Central memory CD8-positive, alpha-beta T cell (primary cell): ENCODE measurements at places on chromosomes 12 and 14.

- DNase-seq, result no peak
Measured at GRCh38 chr14:100543471-100544455, 43.5 kb downstream of the BEGAIN start.

- no peak for DNase-seq
Measured at GRCh38 chr14:75523771-75524171, 1.5 kb downstream of the BATF start.

DNA sequence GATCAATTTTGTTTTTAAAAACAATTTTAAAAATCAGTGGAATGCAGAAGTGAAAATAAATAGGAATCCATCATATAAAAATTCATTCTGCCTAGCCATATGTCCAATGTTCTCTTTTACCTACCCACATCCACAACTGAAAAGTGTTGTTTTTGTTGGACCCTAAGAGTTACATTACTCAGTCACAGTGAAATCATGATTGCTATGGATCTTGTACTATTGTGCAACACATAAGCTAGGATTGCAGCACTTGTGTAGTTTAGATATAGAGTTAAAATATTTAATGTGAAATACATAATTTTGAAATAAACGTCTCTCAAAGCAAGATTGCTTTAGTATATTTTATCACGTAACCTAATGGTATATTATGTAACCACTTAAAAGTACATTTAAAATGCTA is 213.3 kb upstream of the CLEC14A start:
- no peak for DNase-seq

DNA sequence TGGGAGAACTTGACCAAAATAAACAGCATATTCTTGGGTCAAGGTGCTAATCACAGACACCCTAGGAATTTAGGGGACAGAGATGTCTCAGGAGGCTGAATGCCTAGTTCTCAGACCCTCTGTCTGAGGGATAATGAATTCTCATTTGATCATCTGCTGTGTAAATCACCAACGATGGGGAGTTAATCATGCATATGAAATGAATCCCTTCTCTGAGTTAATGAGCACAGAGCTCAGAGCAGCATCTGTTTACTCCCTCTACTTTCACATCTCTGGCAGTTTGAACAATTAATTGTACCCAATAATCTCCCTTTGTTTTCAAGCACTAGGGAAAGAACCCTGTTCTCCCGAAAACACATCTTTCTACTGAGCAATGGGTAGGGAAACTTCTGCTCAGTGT is 129.4 kb upstream of the SRRM4 start:
- DNase-seq, result no peak

GRCh38 chr12:22032732-22033131 is 13.3 kb upstream of the CMAS start:
- DNase-seq, result no peak

GRCh38 chr14:95379634-95380033 is 59.9 kb upstream of the CLMN start:
- no peak for DNase-seq

DNA sequence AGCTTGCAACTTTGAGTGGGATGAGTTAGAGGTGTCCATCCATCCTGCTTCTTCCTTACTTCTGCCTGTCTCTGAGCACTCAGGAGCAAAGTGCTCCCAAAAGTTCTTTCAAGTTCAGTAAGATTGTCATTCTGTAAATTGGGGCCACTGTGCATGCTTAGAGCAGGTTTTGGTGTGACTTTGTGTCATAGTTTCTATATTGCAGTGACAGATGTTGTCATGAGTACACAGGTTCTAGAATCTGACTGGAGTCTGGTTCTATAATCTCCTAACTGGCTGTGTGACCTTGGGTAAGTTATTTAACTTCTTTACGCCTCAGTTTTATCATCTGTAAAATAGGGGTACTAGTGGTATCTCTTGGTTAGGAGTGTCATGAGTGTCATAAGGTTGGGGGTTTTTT is 202.7 kb upstream of the BCL2L14 start:
- no peak for DNase-seq

GRCh38 chr12:83102499-83102898 is 415.8 kb downstream of the TMTC2 start:
- no peak for DNase-seq

- no peak for DNase-seq
Measured at GRCh38 chr14:28774764-28775735, 8.5 kb downstream of the FOXG1 start.

- DNase-seq, result no peak
Measured at GRCh38 chr12:72889791-72890190, 617.6 kb downstream of the TRHDE start.

- DNase-seq, result no peak
Measured at GRCh38 chr14:66037361-66037760, 448.8 kb upstream of the CCDC196 start.

DNA sequence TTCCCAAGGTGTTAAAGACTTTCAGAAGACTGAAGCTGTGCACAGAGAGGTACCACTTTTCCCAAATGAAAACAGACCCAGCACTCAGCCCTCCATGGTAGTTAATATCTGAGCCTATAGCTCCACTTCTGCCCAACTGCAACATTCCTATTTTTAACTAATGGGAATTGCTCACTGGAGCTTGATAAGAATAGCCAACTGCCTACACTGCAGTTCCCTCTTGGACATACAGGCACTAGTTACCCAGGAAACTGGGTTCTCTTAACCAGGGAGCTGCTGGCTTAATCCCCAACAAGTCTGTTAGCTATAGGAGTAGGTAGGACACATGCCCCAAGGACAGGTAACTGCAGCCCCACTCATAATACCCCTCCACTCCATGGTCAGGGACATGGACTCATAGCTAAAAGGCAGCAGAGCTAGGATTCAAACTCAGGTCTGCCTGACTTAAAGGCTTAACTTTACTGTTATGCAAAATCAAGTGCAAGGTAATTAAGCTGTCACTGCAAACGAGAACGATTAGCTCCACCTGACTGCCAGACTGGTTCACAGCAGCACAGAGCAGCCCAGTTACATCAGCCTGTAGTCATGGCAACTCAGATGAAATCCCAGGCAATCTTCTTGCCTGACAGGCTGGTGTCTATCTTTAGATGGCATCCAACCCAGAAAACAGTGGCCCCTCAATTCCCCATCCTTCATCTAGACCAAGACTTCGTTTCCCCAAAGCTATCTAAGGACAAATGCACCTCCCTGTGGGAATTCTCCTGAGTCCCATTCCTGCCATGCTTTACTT is 77.1 kb upstream of the ACTN1 start:
- no peak for DNase-seq

DNA sequence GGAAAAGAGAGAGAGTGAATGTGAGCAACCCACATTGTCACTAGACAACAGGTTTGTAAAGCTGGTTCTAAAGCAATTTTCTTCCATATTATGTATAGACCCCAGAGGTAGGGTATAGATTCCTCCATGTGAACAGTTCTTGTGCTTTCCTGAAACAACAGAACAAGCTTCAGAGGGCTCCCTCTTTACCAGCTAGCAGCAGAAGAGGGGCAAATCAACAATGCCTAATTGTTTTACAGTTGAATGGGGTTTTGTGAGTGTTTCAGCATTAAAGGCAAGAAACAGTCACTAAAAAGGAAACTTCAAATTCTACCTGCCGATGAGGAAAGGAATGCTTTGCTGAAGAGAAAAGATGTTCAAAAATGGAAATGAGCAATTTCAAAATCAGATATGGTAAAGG is 341.2 kb upstream of the KITLG start:
- no peak for DNase-seq

- no peak for DNase-seq
Measured at GRCh38 chr12:9721394-9722092, 11.4 kb downstream of the CLECL1 start.

DNA sequence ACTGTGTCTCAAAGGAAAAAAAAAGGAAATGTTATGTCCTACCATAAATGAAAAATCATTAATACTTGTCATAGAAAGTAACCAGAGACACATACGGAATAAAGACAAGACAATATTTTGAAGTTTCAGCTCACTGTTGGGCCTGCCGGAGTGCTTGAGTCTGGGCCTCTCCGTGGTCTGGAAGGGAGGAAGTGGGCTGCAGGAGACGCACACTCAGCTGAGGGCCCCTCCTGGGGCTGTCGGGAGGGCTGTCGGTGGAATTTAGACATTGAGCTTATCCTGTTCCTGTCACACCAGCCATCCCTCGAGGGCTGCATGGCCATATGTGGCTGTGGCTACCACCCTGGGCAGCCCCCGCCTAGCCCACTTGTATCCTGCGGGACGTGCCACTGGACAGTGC is 80.6 kb downstream of the DDX51 start:
- no peak for DNase-seq

DNA sequence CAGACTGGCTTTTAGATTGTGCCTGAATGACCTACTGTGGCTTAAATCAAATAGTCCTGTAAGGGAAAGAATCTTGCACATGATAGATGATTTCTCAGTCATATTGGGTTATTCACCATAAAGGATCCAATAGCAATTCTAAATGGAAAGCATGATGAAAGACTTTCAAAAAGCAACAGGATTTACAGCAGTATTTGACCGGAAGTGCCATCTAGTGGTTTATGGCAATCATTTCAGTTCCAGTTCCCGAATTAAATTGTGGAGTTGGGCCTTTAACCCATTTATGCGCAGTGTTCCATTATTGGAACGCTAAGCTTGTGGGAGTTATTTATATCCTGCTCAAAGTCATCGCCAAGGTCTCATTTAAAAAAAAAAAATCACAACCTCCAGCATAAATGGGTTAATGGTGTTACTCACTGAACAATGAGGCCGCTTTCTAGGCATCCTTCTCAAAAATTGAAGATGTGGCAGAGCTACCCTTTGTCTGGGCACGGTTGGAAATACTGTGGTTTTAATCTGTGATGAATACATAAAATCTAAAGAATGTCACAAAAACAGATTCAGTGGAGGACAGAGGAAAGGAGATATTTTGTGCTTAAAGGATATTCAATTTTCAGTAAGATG is 60.8 kb upstream of the REP15 start:
- DNase-seq, result no peak

DNA sequence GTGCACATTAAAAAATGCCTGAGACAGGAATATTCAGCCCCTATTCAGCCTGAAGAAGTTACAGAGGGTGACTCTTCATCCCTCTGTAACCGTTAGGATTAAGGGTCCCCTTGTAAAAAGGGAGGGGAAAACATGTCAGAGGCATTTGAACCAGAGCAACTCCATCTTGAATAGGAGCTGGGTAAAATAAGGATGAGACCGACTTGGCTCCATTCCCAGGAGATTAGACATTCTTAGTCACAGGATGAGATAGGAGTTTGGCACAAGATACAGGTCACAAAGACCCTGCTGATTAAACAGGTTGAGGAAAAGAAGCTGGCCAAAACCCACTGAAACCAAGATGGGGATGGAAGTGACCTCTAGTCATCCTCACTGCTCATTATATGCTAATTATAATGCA is 19.9 kb upstream of the MDM1 start:
- DNase-seq, result no peak

GRCh38 chr14:92519246-92520101 is 5.9 kb downstream of the RIN3 start:
- DNase-seq, result no peak

GRCh38 chr12:79883216-79883615 is 51.7 kb downstream of the PPP1R12A start:
- no peak for DNase-seq

DNA sequence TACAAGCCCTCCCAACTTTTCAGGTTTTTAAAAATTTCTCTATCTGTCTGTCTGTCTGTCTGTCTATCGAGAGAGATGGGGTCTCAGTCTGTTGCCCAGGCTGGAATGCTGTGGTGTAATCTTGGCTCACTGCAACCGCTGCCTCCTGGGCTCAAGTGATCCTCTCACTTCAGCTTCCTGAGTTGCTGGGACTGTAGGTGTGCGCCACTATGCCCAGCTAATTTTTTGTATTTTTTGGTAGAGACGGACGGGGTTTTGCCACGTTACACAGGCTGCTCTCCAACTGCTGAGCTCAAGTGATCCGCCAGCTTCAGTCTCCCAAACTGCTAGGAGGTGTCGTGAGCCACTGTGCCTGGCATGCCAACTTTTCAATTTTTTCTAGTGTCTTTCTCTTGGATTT is 437.2 kb downstream of the PCNX1 start:
- no peak for DNase-seq

GRCh38 chr12:57614948-57615500 is 3.8 kb downstream of the ARHGEF25 start:
- DNase-seq, result no peak
